ENCODE measurements at places on chromosomes 1 and 21.
A peak's percentile ranks its signal among the peaks of the same experiment; 100 is the strongest.

- DNase-seq: peak; percentile 2
Observed at GRCh38 chr1:20265250-20265649, 25.4 kb upstream of the VWA5B1 start.

DNA sequence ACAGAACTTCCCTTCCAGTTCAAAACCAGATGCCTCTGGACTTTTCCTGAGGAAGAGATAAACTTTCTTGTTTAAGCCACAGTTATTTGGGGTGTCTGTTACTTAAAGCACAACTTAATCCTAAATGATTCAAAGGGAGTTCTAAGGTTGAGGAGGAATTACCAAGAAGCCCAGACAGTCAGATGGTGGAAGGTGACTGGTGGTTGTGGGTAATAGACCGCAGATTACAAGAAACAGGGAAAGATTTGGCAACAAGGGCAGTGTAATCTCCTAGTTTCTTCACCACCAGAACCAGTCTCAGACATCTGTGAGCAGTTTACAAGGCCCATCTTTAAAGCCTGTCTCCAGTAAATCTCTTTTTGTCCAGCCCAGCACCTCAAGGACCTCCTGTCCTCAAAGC lies 130.1 kb upstream of the CTTNBP2NL start:
- DNase-seq: no peak

GRCh38 chr21:46435786-46436227 lies 22.9 kb upstream of the DIP2A start:
- DNase-seq: no peak

DNA sequence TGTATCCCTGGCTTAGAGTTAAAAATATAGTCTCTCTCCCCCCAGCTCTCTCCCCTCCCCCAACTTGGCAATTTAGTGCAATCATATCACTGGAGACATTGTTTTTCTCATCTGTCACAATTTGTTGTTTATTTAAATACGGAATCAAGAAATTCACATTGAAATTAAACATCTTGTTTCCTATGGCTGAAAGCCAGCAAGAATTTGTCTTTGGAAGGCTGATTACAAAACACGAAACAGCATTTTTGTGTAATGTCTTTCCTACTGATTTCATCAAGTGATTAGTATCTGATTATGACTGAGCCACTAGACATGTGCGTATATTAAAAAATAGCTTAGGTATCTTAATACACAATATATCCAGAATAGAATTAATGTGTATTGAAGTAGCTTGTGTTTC lies 119.7 kb downstream of the LYPLAL1 start:
- no peak for DNase-seq

Measured in fibroblast of skin of scalp (primary cell).